WTC11 (cell line): ENCODE measurements at places on chromosomes 5 and 9.

GRCh38 chr5:56011835-56012234 lies 17.1 kb upstream of the IL6ST start:
- H3K27me3 ChIP-seq = no peaks in the 10 kb centered on the region
- no peak for DNase-seq
- H3K27ac ChIP-seq = no peak overlapping the region

DNA sequence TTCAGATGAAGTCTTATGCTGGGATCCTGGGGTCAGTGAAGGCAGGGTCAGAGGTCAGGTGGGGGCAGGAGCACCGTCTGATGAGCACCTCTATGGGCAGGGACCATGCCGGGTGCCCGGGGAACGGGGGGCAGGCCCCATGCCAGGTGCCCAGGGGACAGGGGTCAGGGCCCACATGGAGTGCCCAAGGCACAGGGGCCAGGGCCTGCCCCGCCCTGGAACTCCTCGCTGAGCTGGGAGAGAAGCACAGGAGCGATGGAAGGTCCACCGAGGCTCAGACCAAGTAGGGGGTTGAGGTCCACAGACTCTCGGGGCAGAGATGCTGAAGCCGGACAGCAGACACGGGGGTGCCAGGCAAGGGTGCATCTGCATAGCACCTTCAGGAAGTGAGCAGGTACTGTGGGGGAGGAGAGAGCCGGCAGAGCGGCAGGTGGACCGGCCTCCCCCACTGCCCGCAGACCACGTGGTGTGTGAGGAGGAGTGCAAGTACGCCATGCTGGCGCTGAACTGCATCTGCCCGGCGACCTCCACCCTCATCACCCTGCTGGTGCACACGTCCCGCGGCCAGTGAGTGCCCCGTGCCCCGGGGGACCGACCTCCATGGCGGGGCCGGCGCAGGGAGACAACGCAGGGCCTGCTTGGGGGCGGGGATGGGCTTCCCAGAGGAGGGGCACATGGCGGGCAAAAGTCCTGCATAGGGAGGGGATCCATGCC lies 67.7 kb downstream of the KCNT1 start:
- H3K27me3 ChIP-seq = no peaks in the 10 kb centered on the region
- H3K27ac ChIP-seq = peak overlapping the region; percentile 21; the same call in 1 of the 2 replicates
- no peaks in the 10 kb centered on the region for H3K4me1 ChIP-seq
- no peak for DNase-seq
- H3K4me3 ChIP-seq = no peak overlapping the region

DNA sequence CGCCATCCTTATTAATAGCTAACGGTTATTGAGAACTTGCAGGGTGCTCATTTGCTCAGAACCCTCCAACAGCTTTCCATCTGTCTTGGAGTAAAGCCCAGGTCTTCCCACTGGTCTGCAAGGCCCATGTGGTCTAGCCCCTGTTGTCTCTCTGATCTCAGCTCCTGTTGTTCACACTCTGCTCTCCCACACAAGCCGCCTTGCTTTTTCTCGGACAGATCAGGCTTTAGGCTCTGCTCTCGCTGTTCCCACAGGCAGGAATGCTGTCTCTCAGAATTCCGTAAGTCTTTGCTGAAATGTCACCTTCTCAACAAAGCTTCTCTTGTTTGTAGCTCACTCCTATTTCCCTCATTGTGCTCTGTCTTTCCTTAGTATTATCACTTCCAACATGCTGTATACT lies 34.3 kb downstream of the GPR107 start:
- no peak overlapping the region for H3K4me3 ChIP-seq
- H3K27me3 ChIP-seq = no peaks in the 10 kb centered on the region
- no peak for DNase-seq
- H3K36me3 ChIP-seq = peaks cover 37% of the 10 kb centered on the region
- no peaks in the 10 kb centered on the region for H3K4me1 ChIP-seq

GRCh38 chr5:154816891-154817492 lies 33.4 kb downstream of the FAXDC2 start:
- no peak overlapping the region for H3K4me3 ChIP-seq
- H3K27ac ChIP-seq = no peak overlapping the region; the same call in 1 of the 2 replicates
- DNase-seq = no peak
- no peaks in the 10 kb centered on the region for H3K27me3 ChIP-seq
- peaks cover 74% of the 10 kb centered on the region for H3K36me3 ChIP-seq

- no peaks in the 10 kb centered on the region for H3K36me3 ChIP-seq
- H3K27me3 ChIP-seq = peaks cover 20% of the 10 kb centered on the region
- H3K4me1 ChIP-seq = peaks cover 8% of the 10 kb centered on the region; the same call in 1 of the 2 replicates
- H3K4me3 ChIP-seq = no peak overlapping the region
- no peak overlapping the region for H3K27ac ChIP-seq
- no peak for DNase-seq
Measured at GRCh38 chr5:4221048-4221447, 625.4 kb downstream of the IRX1 start.

GRCh38 chr5:179906795-179907555 lies 722 bp downstream of the TBC1D9B start:
- H3K4me3 ChIP-seq = peak overlapping the region; percentile 81
- no peaks in the 10 kb centered on the region for H3K27me3 ChIP-seq
- H3K36me3 ChIP-seq = peaks cover 18% of the 10 kb centered on the region
- peak; percentile 44 for DNase-seq
- no peak overlapping the region for H3K27ac ChIP-seq

DNA sequence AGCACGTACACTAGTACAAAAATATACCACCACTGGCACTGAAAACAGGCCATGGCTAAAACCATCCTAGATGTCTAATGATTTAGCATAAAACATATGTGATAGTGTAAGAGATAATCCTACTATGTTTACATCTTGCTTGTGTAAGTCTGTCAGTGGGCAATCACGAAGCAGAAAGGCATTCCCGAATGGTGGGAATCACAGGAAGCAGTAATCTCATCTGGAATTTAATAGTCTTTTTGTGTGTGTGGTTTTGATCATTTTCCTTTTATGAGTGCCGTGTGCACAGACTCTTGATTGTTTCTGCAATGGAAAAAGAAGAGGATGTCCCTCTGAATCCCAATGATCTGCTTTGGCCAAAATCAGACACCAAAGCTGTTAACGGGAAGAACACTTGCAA lies 200.5 kb downstream of the EBF1 start:
- H3K27me3 ChIP-seq = no peaks in the 10 kb centered on the region
- no peak overlapping the region for H3K27ac ChIP-seq
- no peak for DNase-seq
- H3K4me3 ChIP-seq = no peak overlapping the region
- H3K36me3 ChIP-seq = no peaks in the 10 kb centered on the region
- peaks cover 23% of the 10 kb centered on the region for H3K4me1 ChIP-seq

- H3K4me3 ChIP-seq = no peak overlapping the region
- H3K27me3 ChIP-seq = no peaks in the 10 kb centered on the region
- DNase-seq = no peak
- H3K36me3 ChIP-seq = no peaks in the 10 kb centered on the region
Measured at GRCh38 chr9:88809355-88810161, 181.7 kb upstream of the S1PR3 start.

GRCh38 chr5:150645070-150645700 lies 4.7 kb downstream of the SYNPO start:
- no peaks in the 10 kb centered on the region for H3K27me3 ChIP-seq
- H3K36me3 ChIP-seq = no peaks in the 10 kb centered on the region
- no peak overlapping the region for H3K4me3 ChIP-seq
- no peak for DNase-seq

DNA sequence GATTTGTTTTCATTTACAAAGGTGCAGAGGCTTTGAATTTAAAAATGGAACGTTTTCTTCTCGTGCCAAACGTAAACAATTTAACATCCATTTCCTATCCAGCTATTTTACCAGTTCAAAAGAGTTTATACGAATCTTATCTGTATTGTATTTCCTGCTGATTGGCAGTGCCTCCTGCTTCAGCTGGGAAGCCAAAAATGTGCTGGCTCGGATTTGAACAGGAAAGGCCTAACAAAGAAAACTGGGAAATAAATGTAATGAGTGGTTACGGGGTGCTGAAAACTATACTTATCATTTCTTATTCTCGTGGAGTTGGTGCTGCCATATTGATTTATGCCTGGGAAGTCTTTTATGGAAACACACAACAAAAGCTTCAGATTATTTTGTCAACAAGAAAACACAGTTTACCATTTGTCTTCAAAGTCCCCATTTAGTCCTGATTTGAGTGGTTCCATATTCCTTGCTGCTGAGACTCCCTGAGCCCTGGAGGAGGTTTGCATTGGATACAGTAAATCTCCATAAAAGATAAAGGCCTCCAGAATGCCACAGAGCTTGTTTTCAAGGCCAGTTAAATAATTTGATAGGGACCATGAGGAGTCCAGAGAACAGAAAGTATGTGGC lies 507.4 kb downstream of the RASEF start:
- H3K27me3 ChIP-seq = no peaks in the 10 kb centered on the region
- no peaks in the 10 kb centered on the region for H3K36me3 ChIP-seq
- H3K4me1 ChIP-seq = peaks cover 30% of the 10 kb centered on the region
- no peak for DNase-seq
- no peak overlapping the region for H3K4me3 ChIP-seq

- H3K27ac ChIP-seq = peak overlapping the region; percentile 80
- no peaks in the 10 kb centered on the region for H3K27me3 ChIP-seq
- no peak for DNase-seq
- H3K36me3 ChIP-seq = peaks cover 26% of the 10 kb centered on the region
Measured at GRCh38 chr9:109098171-109098959, 21.4 kb downstream of the TMEM245 start.

DNA sequence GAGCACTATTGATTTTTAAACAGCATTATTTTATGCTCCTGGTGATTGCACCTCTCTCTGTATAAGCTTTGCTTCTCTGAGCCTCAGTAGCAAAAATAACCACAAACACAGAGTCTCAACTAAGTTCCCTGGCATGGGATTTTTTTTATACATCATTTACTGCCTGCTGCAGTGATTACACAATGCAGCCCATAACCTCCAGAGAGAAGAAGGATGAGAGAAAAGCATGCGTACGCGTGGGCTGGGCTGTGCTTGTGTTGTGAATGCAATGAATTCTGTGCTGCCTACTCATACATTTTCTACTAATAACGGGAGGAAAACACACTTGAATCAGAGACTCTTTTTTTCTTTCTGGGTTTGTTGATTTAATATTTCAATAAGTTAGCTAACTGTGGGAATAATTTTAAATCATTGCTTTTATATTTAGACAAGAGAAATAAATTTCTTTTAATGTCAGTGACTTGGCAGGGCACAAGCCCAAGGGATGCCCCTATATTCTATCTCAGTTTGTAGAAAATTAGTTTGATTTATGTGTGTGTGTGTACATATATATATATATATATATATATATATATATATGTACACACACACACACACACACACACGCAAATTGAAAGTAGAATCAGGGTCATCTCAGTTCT lies 351.5 kb downstream of the MED10 start:
- no peak for DNase-seq
- peaks cover 4% of the 10 kb centered on the region for H3K4me1 ChIP-seq
- H3K27ac ChIP-seq = no peak overlapping the region
- H3K4me3 ChIP-seq = no peak overlapping the region

DNA sequence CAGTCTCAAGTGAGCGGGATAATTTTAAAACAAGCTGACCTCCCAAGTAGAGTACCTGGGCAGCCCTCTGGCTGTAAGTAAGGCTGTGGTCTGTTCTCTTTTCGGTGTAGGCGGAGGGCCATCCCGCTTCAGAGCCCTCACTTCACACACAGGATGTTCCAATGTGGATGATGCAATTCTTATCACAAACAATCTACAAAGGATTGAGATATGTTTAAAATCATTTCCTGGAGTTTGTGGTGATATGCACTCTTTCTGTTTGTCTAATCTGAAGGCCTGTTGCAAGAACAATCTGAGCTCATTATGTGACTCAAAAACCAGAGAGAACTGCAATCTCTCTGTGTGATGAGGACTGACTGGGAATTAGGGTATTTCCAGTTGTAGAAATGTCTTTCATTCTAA lies 42.5 kb downstream of the ITGA2 start:
- H3K27ac ChIP-seq = peak overlapping the region; percentile 6
- H3K27me3 ChIP-seq = no peaks in the 10 kb centered on the region
- H3K4me3 ChIP-seq = no peak overlapping the region
- peaks cover 9% of the 10 kb centered on the region for H3K4me1 ChIP-seq

DNA sequence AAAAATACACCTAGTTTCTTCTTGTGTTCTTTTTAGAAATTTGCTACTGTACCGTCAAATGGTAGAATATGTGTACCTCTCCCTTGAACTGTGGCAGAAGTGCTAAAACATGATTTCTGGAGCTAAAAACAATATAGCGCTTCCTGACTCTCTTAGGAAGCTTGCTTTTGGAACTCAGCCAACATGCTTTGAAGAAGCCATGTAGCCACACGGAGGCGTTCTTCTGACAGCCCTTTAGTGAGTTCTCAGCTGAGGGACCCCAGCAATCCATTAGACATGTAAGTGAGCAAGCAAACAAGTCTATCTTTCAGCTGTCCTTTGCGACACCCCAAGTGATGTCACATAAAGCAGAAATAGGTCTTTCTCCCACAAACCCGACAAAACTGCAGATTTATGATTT lies 917.0 kb downstream of the CDH9 start:
- no peaks in the 10 kb centered on the region for H3K4me1 ChIP-seq
- peak; percentile 14 for DNase-seq
- no peak overlapping the region for H3K4me3 ChIP-seq
- H3K27ac ChIP-seq = no peak overlapping the region

DNA sequence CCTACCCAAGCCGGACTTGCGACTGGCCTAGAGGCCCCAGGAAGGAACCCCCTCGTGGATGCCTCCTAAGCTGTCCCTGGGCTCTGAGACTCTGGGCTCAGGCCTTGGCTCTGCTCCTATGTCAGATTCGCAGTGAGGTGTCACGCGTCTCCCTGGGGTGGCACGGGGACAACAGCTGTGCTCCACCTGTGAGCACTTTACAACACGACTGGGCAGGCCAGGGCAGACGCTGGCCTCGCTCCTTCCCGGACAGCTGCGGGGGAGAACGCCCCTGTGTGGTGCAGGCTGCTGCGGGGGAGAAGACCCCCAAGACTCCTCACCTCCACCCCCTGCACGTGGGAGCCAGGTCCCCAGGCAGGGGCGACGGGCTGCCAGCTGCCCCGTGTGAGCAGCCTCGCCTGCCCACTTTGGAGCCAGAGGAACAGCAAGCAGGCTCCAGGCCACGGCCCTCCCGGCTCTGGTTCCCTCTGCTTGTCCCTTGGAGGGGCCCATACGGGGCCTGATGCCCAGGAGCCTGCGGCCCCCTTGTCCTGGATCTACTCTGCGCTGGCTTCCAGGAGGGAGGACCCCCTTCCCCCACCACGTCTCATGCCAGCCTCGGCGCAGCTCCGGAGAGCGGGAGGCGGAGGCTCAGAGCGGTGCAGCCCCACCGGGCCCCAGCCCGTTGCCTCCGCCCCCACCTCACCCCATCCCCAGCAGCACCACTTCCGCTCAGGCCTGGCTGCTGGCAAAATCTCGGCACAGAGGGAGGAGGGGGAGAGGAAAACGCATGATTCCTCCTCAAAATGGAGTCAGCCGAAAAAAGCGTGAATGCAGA lies 36.0 kb downstream of the SARDH start:
- H3K27me3 ChIP-seq = no peaks in the 10 kb centered on the region
- H3K4me1 ChIP-seq = peaks cover 4% of the 10 kb centered on the region; the same call in 1 of the 2 replicates
- H3K27ac ChIP-seq = no peak overlapping the region
- DNase-seq = peak; percentile 21

- no peaks in the 10 kb centered on the region for H3K27me3 ChIP-seq
- no peak for DNase-seq
- H3K36me3 ChIP-seq = no peaks in the 10 kb centered on the region
- no peak overlapping the region for H3K4me3 ChIP-seq
- H3K27ac ChIP-seq = no peak overlapping the region
- no peaks in the 10 kb centered on the region for H3K4me1 ChIP-seq
Measured at GRCh38 chr5:59819806-59820205, 73.7 kb downstream of the PDE4D start.

GRCh38 chr9:4490705-4491625 lies 697 bp downstream of the SLC1A1 start:
- peaks cover 30% of the 10 kb centered on the region for H3K27me3 ChIP-seq
- H3K4me1 ChIP-seq = peaks cover 46% of the 10 kb centered on the region
- peak overlapping the region; percentile 95 for H3K4me3 ChIP-seq
- DNase-seq = peak; percentile 18

- peaks cover 30% of the 10 kb centered on the region for H3K36me3 ChIP-seq
- H3K4me1 ChIP-seq = no peaks in the 10 kb centered on the region
- DNase-seq = no peak
Measured at GRCh38 chr9:34246453-34246852, 67.6 kb downstream of the UBAP1 start.
